ENCODE measurements at places on chromosomes 5 and 9. TPM values are rescaled to one million over a fixed set of nuclear protein-coding genes. Genes with fewer than 3 reads are reported as not detected.

Gene FUBP3
- total RNA-seq, result 52.3 TPM

GRCh38 chr9:74630228-74630627, 133.1 kb downstream of the RORB start:
- no peak overlapping the region for H3K4me3 ChIP-seq
- H3K27me3 ChIP-seq, result no peaks in the 10 kb centered on the region
- H3K4me1 ChIP-seq, result no peaks in the 10 kb centered on the region
- H3K36me3 ChIP-seq, result no peaks in the 10 kb centered on the region
- no peak for DNase-seq

Gene TPRN
- total RNA-seq, result 6.1 TPM

DNA sequence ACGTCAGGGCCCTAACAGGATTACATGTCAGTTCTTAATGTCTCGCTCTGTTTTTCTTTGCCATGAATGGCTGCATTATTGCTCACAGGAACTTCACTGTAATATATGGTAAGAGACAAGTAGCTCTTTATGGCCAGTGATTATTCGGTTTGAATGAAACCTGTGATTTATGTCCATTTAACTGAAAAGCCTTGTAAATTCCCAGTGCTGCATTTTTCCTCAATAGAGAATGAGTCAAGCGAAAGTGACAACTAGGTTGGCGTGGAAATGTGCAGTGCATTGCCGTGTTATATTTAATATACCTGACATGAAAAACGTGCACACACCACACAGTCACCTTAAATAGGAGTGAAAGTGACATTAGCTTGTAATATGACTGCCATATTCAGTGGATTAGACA, 163.1 kb downstream of the PBX3 start:
- H3K27me3 ChIP-seq, result no peaks in the 10 kb centered on the region
- no peak overlapping the region for H3K27ac ChIP-seq
- DNase-seq, result no peak
- H3K4me1 ChIP-seq, result no peaks in the 10 kb centered on the region

Gene MAMDC2
- not detected for total RNA-seq
